Activated effector memory CD4-positive, alpha-beta T cell treated with Interleukin-2 at 50 U/mL for 16 hours (primary cell): ENCODE measurements at places on chromosomes 6 and 20.

- DNase-seq, result no peak
These were observed 71.9 kb downstream of the OPN5 start for GRCh38 chr6:47853766-47854165.

- no peak for DNase-seq
These were observed 44.9 kb upstream of the KCNG1 start for GRCh38 chr20:51067792-51068191.

GRCh38 chr6:98024359-98024758, 741.3 kb upstream of the MMS22L start:
- DNase-seq, result no peak

DNA sequence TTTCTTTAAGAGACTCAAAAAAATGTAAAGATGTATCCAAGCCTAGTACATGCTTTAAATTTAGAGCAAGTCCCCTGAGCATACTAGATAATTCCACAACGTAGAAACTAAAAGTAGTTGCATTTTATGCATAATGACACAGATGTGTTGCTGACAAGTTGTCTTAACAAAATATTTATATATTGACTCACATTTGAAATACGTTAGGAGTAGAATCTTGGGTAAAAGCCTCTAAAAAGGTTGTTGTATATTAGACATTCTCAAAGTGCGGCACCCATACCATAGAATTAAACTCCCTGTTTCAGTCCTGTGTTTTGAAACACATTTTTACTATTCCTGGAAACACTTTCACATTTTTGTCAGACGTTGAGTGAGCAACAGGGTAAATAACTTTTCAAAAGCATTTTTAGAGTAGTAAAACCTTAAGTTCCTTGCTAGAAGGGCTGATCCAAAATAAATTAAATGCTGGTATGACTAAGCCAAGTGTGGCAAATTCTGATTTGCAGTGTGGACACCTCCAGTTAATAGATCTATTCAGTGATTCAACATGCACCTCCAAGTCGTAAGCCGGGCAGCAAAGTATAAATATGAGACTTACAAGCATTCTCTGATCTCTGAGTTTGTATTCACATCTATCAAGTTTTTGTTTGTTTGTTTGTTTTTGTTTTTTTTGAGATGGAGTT, 97.5 kb downstream of the GMDS start:
- no peak for DNase-seq

GRCh38 chr20:4469910-4470309, 251.8 kb upstream of the PRND start:
- DNase-seq, result no peak

DNA sequence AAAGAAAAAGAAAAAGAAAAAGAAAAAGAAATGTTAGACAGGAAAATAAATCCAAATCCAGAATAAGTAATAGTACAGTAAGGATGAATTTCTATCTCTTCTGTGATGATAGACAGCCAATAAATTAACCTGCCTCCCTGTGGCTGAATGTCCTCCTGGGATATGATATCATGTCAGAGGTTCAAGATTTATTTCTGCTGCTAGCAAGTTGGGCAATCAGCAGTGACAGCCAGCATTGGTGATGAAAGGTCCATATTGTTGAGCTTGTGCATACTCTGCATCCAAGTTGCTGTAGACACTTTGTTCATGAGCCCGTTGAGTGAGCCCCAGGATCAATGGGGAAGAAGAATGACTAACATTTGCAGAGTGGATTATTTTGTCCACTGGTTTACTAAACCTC, 44.9 kb upstream of the CEP85L start:
- no peak for DNase-seq

DNA sequence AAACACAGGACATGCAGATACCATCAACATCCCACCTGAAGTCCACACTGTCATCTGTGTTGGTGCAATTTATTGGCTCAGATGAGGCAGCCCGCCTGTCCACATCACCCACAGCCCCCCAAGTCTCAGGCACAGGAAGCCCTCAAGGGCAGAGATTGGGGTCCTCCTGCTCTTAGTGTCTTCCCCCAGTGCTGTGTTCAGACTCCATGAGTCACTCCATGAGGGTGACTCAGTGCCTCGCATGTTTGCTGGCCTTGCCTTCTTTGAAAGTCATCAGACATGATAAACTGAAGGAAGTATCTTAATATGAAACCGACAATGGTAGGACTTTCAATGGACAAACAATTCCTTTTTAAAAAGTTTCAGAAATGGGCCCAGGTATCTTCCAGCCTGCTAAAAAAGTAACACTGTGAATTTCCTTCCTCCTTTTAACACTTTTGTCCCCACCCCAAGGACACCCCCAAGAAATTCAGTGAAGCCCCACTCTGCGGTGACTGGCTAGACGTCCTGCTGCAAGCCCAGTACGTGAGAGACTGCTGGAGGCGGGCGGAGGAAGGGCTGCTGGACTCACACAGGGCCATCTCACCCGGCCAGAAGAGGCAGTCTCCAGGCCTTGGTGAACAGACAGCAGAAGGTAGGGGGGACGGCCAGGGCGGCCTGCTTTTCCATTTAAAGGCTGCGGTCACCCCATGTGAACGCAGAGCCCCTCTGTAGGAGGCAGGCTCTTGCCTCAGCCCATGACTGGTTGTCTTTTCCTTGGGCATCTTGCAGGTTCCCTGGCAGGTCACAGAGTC, 43.0 kb upstream of the KCNK16 start:
- DNase-seq, result no peak

GRCh38 chr6:47076422-47077344, 34.6 kb upstream of the ADGRF1 start:
- no peak for DNase-seq

- no peak for DNase-seq
These were observed at the start of gene LAMA5 for GRCh38 chr20:62367136-62367632. Gene LAMA5 (minus strand): TSS chr20:62367312. CDS start chr20:62367245, 67 bp downstream.

DNA sequence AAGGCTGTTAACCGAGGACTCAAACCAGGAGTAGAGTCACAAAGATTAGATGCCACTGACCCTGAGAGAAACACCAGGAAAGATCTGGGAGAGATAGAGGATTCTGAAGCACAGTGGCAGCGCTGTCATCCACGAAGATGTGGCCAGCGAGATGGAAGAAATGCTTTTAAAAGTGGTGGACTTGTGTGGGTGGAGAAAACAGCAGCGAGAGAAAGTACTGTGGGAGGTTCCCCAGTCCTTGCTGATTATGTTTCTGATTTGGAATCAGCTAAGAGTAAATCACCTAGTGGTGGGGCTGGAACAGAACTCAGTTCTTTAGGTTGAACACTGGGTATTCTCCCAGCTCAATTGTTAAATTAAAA, 435 bp upstream of the ZNF322 start:
- DNase-seq, result no peak

- no peak for DNase-seq
These were observed 102.2 kb upstream of the RALGAPA2 start for GRCh38 chr20:20814685-20815084.

GRCh38 chr6:51182827-51183226, 364.2 kb downstream of the TFAP2B start:
- no peak for DNase-seq

GRCh38 chr6:160737934-160738333, 35.9 kb downstream of the PLG start:
- DNase-seq, result no peak

DNA sequence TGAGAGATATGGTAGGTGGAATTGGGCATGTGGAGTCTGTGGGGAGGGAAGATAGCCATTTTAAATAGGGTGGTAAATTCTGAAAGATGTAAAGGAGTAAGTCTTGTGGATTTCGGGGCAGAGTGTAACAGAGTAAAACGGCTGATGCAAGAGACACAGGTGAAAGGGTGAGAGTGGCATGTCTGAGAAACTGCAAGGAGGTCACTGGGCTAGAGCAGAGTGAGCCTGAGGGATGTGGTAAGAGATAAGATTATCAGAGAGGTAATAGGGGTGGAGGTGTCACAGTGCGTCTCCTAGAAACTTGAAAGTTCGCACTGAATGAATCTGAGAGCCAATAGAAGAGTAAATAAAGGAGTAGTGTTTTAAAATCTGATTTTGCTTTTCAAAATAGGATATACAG, 308.1 kb downstream of the EPM2A start:
- no peak for DNase-seq

DNA sequence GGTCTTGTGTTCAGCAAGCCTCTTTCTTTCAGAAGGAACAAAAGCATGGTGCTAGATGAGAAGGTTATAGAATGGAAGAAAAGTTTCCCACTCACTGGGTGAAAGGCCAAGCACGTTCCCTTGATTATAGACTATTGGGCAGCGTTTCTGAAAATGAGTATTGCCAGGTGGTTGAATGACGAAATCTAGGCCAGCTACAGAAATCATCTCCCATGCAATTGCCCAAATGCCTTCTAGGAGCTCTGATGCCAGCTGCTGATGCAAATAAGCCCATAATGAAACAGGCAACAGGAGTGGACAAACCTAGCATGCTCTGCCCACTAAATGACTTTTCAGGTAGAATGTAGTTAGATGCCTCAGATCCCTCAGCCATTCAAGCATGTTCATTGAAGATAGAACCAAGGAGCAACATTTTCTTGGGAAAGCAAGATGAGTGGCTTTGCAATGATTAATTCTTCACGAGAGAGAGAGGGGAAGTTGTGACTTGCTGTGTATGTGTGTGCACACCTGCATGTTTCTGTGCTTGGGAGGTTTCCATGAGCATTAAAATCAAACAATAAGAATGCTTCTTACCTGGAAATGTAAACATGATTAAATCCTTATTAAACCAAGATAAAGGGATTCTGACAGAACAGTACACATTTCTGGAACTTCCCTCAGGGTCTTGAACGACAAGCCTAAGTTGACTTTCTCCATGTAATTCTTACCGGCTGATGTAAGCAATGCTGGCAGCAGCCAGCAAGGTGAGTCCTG, 43.6 kb downstream of the ADTRP start:
- DNase-seq, result no peak

- no peak for DNase-seq
These were observed 77.8 kb downstream of the NINL start for GRCh38 chr20:25507385-25508082.
